ENCODE measurements at places on chromosomes 5 and 9.

DNA sequence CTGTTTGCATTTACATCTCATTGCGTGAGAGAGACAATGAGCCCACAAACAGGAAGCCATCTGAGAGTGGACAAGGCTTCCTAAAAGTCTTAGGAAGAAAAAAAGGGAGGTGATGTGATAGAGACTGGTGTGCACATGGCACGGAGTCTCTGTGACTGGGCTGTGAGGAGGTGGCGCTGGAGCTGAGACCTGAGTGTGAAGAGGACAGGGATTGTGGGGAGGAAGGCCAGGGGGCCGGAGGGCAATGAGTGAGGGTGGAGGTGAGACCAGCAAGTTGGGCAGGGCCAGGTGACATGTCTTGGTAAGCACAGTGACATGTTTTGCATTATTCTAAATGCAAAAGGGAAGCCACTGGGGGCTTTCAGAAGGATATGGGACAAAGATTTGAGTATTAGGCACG lies 45.0 kb downstream of the TSPAN17 start:
- no peak for DNase-seq

- no peak for DNase-seq
These were observed 3.0 kb downstream of the NUDT2 start for GRCh38 chr9:34332076-34332964.

- no peak for DNase-seq
These were observed 54.5 kb downstream of the ELL2 start for GRCh38 chr5:95907067-95907705.

- no peak for DNase-seq
These were observed 77.8 kb upstream of the RAPGEF1 start for GRCh38 chr9:131817627-131818026.

DNA sequence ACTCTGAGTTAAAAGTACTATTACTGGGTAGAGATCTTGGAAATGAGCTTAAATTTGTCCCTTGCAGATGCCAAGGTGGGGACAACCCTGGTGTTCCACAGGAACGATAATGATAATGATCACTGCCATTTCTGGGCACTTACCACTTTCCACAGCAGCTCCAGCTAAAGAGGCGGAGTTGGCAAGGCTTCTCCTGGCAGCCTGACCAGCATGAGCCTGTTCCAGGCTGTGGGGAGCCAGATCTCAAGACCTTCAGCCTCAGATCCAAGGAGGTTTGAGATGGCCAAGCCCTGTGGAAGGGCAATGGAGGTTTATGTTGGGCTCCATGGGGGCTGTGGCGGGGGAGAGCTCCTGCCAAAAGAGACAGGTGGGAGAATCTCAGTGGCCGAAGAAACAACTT lies 244.9 kb upstream of the MVB12B start:
- DNase-seq: no peak

GRCh38 chr9:134782921-134783698 lies 97.5 kb upstream of the FCN2 start:
- DNase-seq: no peak

GRCh38 chr5:58462623-58463230 lies 2.8 kb upstream of the PLK2 start:
- peak; percentile 43 for DNase-seq

DNA sequence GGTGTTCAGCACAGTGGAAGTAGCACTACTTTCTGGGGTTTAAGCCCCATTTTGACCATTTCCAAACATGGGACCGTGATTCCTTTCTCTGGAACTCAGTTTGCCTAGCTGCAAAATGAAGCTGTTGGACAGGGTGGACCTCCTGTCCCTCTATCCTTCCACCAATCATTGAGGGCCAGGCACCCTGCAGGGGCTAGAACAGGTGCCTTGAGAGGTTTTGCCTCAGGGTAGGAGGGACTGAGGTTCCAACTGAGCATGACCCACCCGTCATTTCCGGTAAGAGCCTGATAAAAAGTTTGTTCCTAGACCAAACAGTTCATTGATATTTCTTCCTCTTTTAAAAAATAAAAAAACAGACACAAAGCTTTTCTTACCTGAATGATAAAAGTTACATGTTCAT lies 116.5 kb downstream of the MVB12B start:
- no peak for DNase-seq

DNA sequence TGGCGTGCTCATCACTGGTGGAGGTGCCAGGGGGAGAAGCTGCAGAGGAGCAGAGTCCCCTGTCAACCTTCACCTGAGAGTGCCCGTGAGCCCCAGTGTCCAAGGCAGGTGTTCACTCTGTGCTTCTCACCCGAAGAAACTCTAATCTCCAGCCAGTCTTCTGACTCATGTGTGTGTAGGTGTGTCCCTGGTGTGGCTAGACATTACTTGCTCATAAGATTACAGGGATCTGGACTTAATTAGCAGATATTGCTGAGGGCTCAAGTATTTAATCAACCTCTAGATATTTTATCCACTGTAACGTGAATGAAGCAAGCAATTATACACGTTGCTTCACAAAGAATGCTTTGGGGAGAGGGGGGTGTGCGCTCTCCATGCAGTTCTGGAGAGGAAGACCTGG lies 72.5 kb downstream of the MED10 start:
- no peak for DNase-seq

- no peak for DNase-seq
These were observed 4.0 kb upstream of the GADD45G start for GRCh38 chr9:89600831-89601230.

GRCh38 chr9:109411069-109411761 lies 86.9 kb downstream of the PTPN3 start:
- DNase-seq: no peak

GRCh38 chr5:33850100-33850594 lies 41.6 kb downstream of the ADAMTS12 start:
- no peak for DNase-seq

GRCh38 chr9:113298924-113299770 lies 4.0 kb downstream of the RNF183 start:
- DNase-seq: no peak

GRCh38 chr5:103472830-103473229 lies 89.8 kb downstream of the NUDT12 start:
- DNase-seq: no peak

DNA sequence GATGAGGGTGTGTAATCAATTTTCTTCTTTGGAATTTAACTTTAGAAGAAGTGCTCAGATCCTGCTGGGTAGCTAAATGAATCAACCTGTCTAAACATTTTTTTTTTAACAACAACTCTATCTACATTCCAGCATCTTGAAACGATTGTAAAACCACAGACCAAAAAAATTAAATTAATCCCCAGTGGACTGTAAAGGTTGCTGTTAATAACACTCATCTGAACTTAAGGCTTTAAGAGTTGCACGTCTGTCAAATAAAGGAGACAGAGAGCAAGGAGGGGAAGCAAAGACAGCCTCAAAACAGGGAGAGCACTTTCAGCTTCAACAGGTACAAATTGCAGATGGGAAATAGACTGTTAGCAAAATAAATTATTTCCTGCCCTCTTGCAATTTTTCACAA lies 548.5 kb downstream of the DTWD2 start:
- DNase-seq: peak; percentile 28

GRCh38 chr9:93648181-93648580 lies 71.8 kb downstream of the PHF2 start:
- no peak for DNase-seq

GRCh38 chr9:89430995-89431394 lies 66.9 kb downstream of the SEMA4D start:
- DNase-seq: no peak

- DNase-seq: no peak
These were observed 54.0 kb upstream of the SPATA31D4 start for GRCh38 chr9:81874250-81874649.

GRCh38 chr5:2110137-2110933 lies 227.6 kb upstream of the IRX4 start:
- DNase-seq: no peak

GRCh38 chr5:178230879-178231538 lies 1.6 kb downstream of the PHYKPL start:
- DNase-seq: no peak

DNA sequence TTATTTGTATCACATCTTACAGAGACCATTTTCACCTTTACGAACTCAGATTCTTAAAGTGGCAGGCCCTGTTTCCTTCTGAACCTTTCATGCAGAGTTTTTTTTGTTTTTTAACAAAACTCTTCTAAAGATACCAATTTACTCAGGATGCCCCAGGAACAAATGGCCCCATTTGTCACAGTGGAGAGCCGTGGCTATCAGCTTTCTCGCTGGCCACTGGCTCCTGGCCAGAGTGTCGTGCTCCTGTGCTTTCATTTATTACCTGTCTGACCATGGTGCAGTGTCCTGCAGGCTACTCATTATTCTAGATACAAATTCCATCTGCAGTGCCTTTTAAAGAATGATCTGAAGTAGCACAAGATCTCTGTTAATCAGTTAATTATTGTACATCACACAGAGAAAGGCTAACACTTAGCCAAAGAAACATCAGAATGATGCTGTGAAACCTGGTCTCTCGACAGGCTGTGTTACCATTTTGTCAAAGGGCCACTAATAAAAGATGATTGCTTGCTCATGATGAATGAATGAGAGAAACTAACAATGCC lies 27.8 kb downstream of the ADRA1B start:
- no peak for DNase-seq

- no peak for DNase-seq
These were observed 101.4 kb downstream of the LHFPL2 start for GRCh38 chr5:78547183-78547582.

- no peak for DNase-seq
These were observed 1.0 kb downstream of the NUDCD2 start for GRCh38 chr5:163458778-163459385.

GRCh38 chr5:158820891-158821290 lies 278.8 kb downstream of the EBF1 start:
- DNase-seq: no peak

DNA sequence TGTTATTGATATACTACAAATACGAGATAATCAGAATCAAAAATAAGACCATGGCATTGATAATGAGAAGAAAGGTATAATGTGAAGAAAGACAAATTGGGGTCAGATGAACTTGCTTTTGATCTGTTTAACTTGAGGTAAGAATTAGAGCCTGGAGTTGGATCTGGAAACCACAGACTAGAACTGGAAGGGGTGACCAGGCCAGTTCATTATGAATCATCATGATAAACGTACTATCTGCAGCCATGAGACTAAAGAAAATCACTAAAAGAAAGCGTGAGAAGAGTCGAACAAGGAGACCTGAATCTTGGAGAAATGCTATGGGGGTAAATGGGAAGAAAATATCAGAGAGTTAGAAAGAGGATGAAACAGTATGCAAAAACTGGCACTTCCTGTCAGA lies 967.5 kb downstream of the NR2F1-AS1 start:
- DNase-seq: no peak

- no peak for DNase-seq
These were observed 15.8 kb upstream of the FCHO2 start for GRCh38 chr5:72940082-72940481.

- no peak for DNase-seq
These were observed 206.6 kb downstream of the NSG2 start for GRCh38 chr5:174252121-174252520.

GRCh38 chr9:68981789-68982188 lies 32.1 kb downstream of the PRKACG start:
- DNase-seq: peak; percentile 23

GRCh38 chr5:69517763-69518212 lies 25.2 kb downstream of the OCLN start:
- peak; percentile 2 for DNase-seq

- no peak for DNase-seq
These were observed 310.4 kb upstream of the IRX4 start for GRCh38 chr5:2193142-2193541.

- no peak for DNase-seq
These were observed 264.5 kb upstream of the ELAVL2 start for GRCh38 chr9:24090566-24090965.

GRCh38 chr9:123321616-123322272 lies 34.3 kb upstream of the CRB2 start:
- DNase-seq: no peak

- no peak for DNase-seq
These were observed 52.5 kb downstream of the SPOCK1 start for GRCh38 chr5:137446615-137447014.

GRCh38 chr5:139842321-139842720 lies 46.7 kb downstream of the PSD2 start:
- DNase-seq: no peak

DNA sequence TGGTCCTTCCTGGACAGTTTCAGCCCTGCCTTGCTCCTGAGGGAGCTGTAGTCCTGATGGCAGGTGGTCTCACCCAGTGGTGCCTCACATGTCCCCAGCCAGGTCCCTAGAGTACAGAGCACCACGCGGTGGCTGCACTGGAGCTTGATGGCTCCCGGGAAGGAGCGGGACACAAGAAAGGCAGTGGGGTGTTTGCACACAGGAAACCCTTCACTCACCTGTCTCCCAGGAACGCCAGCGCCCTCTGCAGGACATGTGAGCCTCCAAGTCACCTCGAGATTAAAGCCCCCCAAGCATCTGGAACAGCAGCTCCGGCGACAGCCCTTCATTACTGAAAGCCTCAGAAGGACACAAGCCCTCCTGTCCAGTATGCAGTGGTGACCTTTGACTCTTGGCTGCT lies 19.9 kb upstream of the TMEM250 start:
- DNase-seq: no peak

DNA sequence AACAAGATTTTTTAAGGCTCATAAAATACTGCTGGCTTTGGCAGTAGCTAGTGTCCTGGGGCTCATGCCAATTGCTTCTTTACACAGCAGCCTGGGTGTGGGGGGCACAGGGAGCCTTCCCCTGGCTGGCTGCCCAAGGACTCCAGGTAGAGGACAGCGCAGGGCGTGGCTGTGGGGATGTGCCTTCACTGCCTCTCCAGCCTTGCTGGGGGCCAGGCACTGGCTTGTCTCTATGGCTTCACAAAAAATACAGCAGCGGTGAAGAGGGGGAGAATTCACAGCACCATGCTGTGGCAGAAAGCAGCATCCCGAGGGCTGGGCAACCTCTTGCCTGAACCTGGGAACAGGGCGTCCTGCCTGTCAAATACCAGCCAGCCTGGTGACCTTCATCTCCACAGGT lies 57.4 kb downstream of the DAP start:
- no peak for DNase-seq
